Thoracic aorta (tissue), 2 donors: ENCODE measurements at places on chromosomes 11 and 22.

DNA sequence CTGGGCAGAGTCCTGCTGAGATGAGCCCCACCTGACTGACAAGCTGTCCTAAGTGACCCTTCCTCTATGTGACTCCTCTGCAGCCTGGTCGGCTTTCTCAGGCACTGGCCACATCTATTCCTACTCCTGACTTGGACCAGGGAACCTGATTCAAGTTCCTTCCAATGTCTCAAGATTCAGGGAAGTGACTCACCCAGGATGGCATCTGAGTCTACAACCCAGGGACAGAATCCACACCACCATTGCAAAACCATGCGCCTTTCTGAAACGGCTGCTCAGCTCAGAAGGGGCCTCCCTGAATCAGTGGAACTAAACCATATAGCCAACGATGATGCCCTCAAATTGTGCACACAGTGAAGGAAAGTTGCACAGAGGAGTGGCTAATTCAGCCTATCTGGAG lies 63.9 kb upstream of the CSNK2A3 start:
- no peak for DNase-seq

DNA sequence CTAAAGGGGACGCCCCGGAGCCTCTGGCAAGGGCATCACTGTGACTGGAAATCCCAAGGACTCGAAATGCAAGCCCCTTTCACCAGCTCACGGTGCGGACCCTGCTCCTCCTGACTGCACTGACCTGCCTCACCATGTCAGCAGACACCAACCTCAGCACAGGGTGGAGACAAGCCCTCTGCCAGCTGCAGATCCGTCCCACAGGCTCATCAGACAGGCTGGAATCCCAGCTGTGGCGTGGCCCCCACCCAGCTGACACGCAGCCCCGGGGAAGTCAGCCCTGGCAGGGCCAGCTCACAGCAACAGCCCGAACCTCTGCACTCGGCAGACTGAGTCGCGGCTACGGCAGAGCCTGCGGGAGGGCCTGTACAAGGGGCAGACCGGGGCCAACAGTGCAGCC lies 36.8 kb downstream of the BRD1 start:
- no peak for DNase-seq

GRCh38 chr11:121297872-121298271 lies 5.3 kb downstream of the SC5D start:
- no peak for DNase-seq

GRCh38 chr11:133239575-133239974 lies 292.7 kb downstream of the OPCML start:
- no peak for DNase-seq

- DNase-seq = no peak
Observed at GRCh38 chr22:23826510-23827350, 12.1 kb downstream of the DERL3 start.

- DNase-seq = no peak
Observed at GRCh38 chr11:91835051-91835560, 389.5 kb upstream of the FAT3 start.

- DNase-seq = no peak
Observed at GRCh38 chr11:108508653-108509593, 10.7 kb upstream of the POGLUT3 start.

DNA sequence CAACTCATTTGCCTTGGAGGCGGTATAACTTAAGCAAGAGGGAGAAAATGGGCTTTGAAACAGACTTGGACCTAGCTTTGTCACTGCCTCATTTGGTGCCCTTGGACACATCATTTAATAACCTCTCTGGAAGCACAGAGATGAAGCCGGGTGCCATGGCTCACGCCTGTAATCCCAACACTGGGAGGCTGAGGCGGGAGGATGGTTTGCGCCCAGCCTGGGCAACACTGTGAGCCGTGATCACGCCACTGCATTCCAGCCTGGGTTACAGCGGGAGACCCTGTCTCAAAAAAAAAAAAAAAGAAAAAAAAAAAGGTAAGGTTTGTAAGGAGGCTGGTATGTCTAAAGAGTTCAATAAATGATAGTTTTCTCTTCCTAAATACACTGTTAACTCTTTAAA lies 806 bp downstream of the COA4 start:
- DNase-seq = no peak

DNA sequence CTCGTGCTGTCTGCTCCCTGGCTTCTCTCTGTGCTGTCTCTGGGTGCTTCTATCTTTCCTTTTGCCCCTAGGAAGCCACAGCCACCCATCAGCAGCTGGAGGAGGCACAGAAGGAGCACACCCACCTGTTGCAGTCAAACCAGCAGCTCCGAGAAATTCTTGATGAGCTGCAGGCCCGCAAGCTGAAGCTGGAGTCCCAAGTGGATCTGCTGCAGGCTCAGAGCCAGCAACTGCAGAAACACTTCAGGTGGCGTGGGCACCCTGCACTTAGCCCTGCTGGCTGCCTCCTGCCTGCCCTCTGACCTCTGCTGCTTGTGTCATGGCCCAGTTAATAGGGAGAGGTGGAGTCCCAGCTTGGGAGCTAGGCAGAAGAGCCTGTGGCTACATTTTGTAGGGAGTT lies 67.8 kb downstream of the CEP164 start:
- no peak for DNase-seq

- DNase-seq = no peak
Observed at GRCh38 chr11:105152021-105152512, 12.5 kb upstream of the CARD18 start.

DNA sequence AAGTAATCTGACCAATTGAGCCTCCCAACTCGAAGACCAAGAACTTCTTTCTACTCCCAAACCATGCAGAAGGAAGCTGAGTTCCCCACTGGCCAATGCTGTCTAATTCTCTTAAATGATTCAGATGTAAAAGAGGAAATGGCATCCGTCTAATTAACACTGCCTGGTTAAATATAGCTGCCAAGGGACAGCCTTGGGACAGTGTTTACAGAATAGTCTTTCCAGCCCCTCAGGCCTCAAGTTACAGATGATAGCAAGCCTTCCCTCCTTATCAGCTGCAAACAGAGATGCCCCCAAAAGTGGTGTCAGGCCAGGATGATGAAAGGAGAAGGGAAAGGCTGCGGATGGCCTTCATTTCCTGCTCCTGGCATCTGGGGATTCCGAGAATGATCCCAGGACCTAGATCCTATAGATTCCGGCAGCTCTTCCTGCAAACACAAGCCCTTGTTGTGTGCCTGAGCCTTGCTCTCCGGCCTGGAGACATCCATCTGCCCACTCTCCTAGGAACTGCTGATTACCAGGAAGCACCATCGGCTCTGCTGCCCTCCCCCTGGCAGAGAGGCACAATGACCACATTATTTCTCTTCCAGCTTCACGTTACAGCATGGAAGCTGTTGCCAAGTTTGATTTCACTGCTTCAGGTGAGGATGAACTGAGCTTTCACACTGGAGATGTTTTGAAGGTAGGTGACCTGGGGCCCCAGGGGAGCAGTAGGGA lies 13.5 kb upstream of the TMA7B start:
- DNase-seq = no peak

- no peak for DNase-seq
Observed at GRCh38 chr11:44986315-44986714, 35.6 kb upstream of the TP53I11 start.

- DNase-seq = no peak
Observed at GRCh38 chr11:20477418-20478090, 90.0 kb downstream of the PRMT3 start.

DNA sequence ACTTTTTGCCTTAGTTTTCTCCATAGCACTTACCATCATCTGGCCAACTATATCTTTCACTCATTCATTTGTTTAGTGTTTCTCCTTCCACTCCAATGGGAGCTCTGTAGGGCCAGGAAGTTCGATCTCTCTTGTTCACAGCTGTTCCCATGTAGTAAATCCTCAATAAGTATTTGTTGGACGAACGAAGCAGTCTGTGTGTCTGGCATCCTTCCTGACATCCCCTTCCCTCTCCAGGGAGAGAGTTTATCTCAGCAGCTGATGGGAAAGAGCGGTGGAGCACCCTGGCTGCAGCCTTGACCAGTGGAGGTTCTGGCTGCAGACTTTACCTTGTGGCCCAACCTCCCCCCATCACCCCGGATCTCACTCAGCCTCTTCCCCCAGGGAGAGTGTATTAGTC lies 141.7 kb downstream of the CHST1 start:
- DNase-seq = no peak

DNA sequence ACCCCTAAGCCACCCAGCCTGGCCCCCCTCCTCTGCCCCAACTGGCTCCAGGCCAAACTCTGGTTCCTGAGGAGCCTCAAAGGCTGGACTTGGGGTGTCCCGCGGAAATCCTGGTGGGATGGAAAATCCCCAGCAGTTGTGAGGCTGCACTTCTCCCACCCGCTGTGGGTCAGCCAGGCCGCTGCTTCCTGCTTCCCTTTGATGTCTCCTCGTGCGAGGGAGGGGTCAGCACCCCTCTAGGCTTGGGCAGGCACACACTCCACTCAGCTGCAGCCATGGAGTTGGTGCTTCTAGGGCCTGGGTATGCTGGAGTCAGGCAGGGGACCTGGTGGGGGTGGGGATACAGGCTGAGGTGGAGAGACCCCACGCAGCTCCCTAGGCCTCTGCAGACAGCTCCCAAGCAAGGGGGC lies 12.0 kb downstream of the KCNQ1OT1 start:
- DNase-seq = no peak

- DNase-seq = no peak
Observed at GRCh38 chr11:304915-305843, 2.4 kb upstream of the IFITM2 start.

DNA sequence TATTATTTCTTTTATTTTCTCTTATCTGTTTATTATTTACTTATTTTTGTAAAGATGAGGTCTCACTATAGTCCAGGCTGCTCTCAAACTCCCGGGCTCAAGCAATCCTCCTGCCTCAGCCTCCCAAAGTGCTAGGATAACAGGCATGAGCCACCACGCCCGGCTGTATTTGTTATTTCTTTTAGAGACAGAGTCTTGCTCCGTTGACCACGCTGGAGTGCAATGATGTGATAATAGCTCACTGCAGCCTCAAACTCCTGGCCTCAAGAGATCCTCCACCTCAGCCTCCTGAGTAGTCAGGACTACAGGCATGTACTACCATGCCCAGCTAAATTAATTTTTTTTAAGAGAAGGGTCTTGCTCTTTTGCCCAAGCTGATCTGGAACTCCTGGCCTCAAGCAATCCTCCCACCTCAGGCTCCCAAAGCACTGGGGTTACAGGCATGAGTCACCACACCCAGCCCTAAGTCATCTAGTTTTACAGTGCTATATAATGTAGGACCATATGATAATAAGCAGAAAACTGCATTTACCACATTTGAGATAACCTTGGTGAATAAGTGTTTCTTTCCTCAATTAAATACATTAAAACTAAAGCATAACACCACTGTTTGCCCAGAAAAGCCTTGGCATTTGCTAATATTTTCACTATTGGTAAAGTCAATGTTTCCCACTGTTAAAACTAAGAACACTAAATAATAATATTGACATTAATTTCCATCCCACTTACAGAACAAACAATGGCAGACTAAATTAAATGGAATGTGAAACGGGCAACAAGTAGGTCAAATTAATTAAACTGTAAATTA lies 127.5 kb downstream of the SIK3 start:
- no peak for DNase-seq

DNA sequence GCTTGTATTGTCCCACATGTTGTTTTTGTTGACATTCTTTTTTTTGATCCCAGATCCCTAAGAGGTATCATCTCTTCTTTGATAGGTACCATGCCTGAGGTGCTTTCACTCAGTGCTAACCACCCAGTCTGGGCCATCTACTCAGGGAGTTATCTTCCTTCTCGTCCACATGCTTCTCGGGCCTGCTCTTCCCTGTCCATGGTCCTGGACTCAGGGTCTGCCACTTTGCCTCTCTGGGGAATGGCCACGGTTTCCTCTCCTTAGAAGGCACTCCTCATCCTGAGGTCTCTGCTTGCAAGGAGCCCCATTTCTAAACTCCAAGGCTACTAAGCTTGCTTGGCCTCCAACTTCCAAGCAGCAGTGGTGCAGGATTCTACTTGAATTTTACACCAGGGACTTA lies 227.0 kb upstream of the NCAM1 start:
- DNase-seq = no peak

DNA sequence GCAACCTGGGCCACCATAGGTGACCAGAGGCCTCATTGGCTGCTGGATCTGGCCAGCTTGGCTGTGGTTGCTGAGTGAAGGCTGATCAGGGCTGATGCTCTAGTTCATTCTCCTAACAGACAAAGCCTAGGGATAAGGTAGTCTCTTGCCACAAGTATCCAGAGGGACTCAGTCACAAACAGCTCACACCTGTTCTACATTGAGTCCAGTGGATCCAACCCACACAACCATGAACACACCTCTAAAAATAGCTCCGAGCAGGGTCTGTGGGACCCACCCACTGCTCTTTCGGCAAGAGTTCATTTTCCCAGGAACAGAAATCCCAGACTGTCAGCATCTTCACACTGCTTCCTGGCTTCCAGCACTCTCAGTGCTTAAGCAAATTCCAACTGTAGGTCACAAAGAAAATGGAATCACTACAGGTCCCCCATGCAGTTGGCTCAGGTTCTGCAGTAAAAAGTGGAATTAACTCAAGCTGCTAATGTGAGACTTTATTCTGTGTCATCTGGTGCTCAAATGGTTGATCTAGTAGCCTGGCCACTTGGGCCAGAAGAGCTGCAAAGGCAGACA lies 67.3 kb downstream of the PPFIBP2 start:
- DNase-seq = no peak

GRCh38 chr11:57763568-57763967 lies 2.0 kb downstream of the CTNND1 start:
- no peak for DNase-seq

GRCh38 chr22:37266581-37267134 lies 15.7 kb upstream of the CYTH4 start:
- DNase-seq = no peak

- no peak for DNase-seq
Observed at GRCh38 chr22:17476838-17477237, 86.5 kb upstream of the SLC25A18 start.

GRCh38 chr11:64762277-64762673 lies 2.5 kb upstream of the PYGM start:
- no peak for DNase-seq

- no peak for DNase-seq
Observed at GRCh38 chr22:30561402-30562189, 12.9 kb downstream of the GAL3ST1 start.

GRCh38 chr11:36288442-36289225 lies 590 bp downstream of the COMMD9 start:
- no peak for DNase-seq
